GOT3 (cell line): ENCODE measurements at places on chromosomes 12 and 14.

DNA sequence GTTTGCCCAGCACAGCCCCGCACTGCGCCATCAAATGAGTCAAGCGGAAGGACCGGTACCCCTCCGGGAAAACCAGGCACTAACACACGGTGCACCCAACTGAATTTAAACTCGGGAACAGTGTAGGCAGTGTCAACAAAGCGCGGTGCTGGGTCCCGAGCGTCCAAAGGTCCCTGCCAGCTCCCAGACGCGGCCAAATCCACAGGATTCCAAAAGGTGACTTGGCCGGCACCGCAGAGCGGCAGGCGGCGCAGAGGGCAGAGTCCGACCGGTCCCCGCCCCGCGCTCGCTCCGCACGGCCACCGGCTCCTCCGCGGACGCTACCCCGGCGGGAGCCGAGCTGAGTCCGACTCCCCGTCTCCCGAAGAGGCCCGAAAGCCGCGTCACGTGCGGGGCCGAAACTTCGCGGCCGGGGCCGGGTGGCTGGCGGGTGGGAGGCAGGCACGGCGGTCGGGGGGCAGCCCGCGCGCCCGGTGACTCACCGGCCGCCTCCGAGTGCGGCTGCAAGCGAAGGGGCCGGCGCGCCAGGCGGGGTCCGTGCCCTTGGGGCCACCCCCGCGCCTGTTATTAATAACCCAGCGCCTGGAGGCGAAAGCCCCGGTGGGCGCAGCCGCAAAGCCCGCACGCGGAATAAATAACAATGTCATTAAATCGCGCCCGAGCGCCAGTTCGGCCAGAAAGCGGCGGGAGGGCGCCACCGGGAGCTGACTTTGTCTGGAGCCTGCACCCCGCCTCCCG is 863 bp downstream of the DENND5B start:
- peak; percentile 27 for DNase-seq

GRCh38 chr14:101838476-101838875 is 77.0 kb downstream of the PPP2R5C start:
- no peak for DNase-seq

DNA sequence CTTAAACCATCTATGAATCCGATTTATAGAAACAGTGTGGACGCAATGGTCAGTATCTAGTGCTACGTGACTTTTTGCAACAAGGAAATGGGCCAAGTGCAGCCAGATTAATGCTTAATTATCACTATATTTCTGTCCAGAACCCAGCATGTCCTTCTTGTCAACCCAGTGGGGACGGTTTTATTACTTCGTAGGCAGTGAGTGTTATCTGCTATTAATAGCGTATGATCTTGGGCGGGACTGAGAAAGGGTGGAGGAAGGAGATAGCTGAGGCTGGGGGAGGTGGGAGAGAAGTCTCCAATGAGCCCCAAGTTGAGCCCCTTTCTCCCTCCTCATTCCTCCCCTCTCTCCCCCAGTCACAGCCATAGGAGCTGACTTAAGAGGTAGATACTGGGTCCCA is 59.7 kb upstream of the FAM222A start:
- DNase-seq, result no peak

DNA sequence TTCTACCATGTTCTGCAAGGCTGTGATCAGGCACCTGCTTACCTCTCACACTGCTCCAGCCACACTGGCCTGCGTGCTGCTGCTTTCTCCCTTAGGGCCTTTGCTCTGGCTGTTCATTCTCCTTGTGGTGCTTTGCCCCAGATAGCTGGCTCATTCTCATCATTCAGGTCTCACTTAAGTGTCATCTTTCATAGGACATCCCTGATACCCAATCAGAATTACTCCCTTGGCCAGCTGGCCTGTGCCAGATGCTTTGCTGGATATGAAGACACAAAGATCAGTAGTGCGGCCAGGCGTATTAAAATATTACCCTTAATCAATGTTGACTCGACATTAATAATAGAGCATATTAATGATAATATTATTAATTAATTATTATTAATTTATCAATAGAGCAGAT is 143.8 kb upstream of the FGD4 start:
- DNase-seq, result no peak

DNA sequence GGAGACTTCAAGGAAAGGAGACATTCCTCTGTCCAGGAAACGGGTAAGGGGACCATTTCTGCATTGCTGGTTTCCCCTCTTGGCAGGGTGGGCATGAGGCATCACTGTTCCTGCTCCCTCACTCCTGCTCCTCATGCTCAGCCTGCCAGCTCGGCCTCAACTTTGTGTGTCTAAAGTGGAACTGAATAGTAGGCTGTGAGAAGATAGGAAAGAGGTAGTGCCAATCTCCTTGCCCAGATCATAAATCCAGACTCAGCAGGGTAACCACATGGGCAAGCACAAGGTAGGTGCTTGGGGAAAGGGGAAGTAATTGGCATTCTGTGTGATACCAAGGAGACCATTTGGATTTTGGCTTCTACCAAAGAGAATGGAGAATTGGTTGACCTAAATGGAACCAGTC is 2.6 kb downstream of the LTB4R start:
- DNase-seq, result no peak

GRCh38 chr14:76305268-76305826 is 70.6 kb upstream of the ESRRB start:
- no peak for DNase-seq

- no peak for DNase-seq
Observed at GRCh38 chr12:99732131-99732530, 84.6 kb downstream of the GARIN6 start.

- DNase-seq, result no peak
Observed at GRCh38 chr12:27780612-27781408, 774 bp upstream of the MANSC4 start.

DNA sequence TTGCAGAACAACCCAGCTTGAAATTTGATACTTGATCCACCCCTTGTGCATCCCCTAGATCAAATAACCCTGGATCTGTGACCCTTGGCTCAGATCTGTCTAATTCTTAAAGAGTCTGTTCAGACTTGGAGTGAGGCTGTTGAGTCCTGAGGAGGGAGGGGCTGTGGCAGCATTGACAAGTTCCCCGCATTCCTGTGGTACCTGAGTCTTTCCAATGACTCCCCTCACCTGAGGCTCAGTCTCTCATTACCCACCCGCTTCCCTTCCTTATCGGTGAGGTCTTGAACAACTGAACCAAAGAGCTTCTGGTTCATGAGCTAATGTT is 16.1 kb upstream of the HDAC7 start:
- no peak for DNase-seq

GRCh38 chr12:93166541-93167307 is 211.0 kb upstream of the NUDT4 start:
- no peak for DNase-seq

GRCh38 chr14:101825797-101826196 is 64.3 kb downstream of the PPP2R5C start:
- DNase-seq, result no peak
